ENCODE measurements at places on chromosomes 7 and 10.
A peak's percentile ranks its signal among the peaks of the same experiment; 100 is the strongest.

- DNase-seq, result no peak
These were observed 266.7 kb upstream of the KLF6 start for GRCh38 chr10:4051641-4052151.

DNA sequence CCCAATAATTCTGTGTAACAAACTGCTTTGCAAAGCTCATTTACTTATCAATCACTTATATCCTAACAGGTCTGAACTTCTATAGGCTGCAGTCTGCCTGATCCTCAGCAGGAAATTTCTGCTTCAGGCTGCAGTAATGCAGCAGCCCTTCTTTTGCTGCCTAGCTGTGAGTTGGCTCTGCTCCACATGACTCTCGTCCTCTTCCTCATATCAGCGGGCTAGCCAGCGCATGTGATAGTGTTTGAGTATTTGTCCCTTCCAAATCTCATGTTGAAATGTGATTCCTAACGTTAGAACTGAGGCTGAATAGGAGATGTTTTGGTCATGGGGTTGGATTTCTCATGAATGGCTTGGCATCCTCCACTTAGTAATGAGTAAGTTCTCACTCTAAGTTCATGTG lies 387.8 kb downstream of the SEMA3D start:
- DNase-seq, result no peak

DNA sequence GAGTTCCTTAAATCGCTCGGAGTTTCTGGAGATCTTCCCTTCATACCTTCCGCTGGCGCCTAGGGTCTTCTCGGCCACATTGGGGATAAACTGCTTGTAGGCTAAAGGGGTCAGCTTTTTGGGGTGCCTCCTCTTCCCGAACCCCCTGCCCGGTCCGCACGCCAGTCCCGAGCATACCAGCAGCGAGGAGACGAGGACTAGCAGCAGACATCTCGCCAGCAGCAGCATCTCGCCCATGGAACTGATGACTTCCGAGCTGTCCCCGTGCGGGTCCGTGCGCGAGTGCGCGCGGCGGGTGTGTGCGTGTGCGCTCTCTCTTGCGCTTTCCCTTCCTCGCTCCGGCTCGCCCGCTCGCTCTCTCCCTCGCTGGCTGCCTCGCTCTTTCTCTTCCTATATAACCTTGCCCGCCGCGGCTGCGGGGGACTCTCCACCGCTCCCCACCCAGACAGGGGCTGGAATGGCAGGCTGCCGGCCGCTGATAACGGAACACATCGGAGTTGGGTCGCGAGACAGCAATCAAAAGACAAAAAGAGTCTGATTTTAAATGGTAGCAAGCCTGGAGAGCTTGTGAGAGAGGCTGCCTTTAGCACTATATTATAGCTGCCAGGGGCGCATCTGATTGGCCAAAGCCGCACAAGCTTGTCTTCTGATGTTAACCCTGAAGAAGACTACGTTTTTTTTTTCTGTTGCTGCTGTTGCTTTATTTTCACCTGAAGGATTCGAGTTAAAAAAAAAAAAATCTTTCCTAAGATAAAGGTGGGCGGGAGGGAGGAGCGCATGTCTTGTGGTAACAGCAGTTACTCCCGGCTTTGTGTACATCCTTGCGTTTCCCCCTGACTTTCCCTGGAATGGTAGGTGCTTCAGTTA lies at the start of gene SHH:
SHH (minus strand) TSS at position 569 of the 867 bp plus-strand sequence; CDS start at position 228, 341 bp downstream.
- no peak for DNase-seq

- no peak for DNase-seq
These were observed 13.1 kb downstream of the GNAI1 start for GRCh38 chr7:80147543-80148391.

GRCh38 chr10:122113161-122113944 lies 124.4 kb downstream of the TACC2 start:
- no peak for DNase-seq

DNA sequence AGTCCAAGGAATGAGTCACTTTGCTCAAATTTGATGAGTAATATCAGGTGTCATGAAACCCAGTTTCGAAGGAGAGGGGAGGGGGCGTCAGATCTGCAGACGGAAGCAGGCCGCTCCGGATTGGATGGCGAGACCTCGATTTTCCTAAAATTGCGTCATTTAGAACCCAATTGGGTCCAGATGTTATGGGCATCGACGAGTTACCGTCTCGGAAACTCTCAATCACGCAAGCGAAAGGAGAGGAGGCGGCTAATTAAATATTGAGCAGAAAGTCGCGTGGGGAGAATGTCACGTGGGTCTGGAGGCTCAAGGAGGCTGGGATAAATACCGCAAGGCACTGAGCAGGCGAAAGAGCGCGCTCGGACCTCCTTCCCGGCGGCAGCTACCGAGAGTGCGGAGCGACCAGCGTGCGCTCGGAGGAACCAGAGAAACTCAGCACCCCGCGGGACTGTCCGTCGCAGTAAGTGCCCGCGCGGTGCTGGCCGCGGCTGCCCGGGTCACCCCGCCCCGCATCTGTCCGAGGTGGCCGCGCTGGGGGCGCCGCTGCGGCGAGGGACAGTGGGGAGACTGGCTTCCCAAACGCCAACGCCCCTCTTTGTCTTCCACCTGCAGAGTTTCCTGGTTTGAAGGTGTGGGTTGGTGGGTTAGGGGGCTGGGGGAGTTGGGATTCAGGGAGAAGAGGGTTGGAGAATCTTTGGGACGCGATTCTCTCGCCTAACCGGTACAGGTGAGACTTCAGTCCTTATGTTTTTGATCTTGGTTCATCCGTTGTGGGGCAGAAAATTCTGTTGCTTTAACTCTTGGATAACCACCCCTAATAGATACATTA lies at the start of gene TAC1:
TAC1 (plus strand) TSS at position 351 of the 829 bp plus-strand sequence. CDS start 527 bp downstream, outside the sequence.
- no peak for DNase-seq

- DNase-seq, result no peak
These were observed 21.4 kb upstream of the CPVL start for GRCh38 chr7:29167721-29168120.

- no peak for DNase-seq
These were observed 33.9 kb upstream of the SLC29A3 start for GRCh38 chr10:71285180-71285545.

DNA sequence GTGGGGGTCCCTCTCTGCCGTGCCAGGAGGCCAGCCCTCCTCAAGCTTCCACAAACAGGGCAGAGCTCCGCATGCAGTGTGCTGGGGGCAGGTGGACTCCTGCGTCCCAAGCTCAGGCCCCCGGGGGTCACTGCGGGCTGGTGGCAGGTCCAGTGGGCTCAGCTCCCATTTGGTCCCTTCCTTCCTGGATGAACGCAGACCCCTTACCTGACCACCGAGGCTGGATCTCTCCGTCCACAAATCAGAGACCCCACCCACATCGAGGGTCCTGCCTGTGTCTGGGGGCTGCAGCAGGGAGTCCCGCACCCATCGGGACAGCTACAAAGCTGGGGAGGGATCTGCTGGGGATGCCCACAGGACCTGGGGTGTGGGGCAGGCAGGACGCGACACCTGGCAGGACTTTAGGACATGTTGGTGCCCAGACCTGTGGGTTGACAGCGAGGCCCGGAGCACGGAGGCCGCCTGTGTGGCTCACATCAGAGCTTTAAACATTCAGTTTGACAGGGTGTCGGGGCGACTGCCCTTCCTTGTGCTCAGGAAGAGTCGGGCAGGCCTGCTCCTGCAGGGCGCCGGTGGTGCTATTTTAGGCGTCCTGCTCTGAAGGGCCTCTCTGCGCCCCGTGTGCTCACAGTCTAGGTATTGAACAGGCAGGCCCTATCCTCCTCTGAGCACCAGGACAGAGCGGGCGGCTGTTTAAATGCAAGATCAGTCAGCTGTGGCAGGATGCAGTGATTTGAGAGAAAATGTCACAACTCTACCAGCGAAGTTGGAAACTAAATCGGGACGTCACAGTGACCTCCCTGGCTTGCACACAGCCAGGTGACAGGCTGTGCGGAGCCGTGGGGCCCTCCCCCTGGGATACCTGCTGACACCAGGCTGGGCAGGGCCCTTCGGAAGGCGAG lies 15.9 kb upstream of the CFAP46 start:
- no peak for DNase-seq

GRCh38 chr10:28684986-28685580 lies 7.8 kb downstream of the BAMBI start:
- DNase-seq, result no peak

GRCh38 chr10:6416892-6417512 lies 163.1 kb downstream of the PRKCQ start:
- DNase-seq, result no peak

DNA sequence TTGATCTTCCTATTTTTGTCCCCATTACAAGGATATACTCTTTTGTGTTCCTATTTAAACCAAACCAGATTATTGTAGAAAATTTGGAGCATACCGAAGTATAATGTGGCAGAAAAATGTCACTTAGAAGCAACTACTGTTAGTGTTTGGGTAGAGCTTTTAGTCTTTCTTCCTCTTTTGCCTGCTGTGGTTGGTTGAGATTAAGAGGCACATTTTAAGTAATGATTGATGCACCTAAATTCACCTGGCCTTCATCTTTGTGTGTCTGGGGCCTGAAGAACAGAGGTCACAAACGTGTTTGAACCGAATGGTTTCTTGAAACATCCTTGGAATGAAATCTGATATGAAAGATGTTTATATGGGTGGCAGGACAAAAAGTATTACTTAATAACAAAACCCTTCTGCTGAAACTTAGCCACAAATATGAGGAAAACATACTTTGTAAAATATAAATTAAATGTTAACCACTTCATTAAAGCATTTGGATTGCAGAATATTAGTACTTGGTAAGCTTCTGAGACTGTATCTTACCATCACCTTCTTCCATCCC lies 2.6 kb downstream of the BPGM start:
- no peak for DNase-seq

DNA sequence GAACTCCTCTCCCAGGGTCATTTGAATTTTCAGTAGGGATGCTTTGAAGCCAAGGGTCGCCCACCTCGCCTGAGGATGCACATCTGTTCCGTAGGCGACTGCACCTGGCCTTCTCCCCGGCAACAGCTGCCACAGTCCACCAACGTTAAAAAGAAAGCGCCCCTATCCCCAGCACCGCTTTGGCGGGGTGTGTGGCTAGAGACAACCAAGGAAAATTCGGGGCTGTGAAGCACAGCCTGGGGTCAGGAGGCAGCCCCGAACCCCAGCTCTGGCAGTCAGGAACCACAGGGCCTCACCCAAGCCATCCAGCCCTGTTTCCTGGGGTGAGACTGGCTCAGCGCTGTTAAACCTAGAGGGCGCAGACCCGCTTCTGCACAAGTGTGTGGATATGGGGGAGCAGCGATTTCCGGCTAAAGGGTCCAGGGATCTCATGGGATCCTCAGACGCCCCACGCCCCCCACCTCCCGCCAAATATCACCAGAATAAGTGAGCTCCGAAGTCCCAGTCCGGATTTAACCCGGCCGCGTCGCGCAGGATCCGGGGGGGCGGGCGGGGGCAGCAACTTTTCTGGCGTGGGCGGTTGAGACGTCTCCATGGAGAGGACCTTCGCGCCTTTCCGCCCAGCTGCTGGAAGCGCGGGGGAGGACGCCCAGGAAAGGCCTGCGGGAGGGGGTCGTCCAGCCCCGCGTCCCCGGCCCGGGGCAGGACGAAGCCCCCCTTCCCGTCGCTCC lies 822 bp downstream of the ZC3HAV1L start:
- peak; percentile 26 for DNase-seq

- DNase-seq, result no peak
These were observed 106.6 kb upstream of the SHH start for GRCh38 chr7:155918720-155919390.

DNA sequence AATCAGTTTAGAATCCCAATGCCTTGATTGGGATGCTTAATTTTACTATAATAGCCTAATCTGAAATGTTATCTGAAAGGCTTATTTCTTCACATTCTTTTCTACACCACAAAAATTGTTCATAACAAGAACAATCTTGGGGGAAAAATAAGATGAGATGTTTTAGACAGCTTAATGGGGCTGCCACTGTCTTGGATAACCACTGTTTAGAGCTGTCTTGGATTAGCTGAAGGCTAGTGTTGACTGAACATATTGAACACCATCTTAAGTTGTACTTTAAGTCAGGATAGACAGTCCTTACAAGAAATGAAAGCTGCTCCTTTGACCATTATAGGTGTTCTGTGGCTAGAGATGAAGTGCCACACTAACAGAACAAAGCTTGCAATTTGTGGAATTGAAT lies 501.3 kb downstream of the GFRA1 start:
- DNase-seq, result no peak

DNA sequence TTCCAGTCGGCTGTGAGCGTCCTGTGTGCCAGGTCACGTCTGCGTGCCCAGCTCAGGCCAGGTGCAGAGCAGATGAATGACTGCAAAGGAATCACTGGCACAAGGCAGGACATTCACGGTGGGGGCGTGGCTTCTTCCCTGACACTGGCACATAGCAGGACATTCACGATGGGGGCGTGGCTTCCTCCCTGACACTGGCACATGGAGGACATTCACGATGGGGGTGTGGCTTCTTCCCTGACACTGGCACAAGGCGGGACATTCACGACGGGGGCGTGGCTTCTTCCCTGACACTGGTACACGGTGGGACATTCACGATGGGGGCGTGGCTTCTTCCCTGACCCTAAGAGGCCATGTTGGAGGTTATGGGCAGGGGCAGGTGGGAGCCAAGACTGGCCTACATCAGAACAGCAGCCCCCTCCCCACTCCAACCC lies 64.3 kb downstream of the MYL10 start:
- no peak for DNase-seq

DNA sequence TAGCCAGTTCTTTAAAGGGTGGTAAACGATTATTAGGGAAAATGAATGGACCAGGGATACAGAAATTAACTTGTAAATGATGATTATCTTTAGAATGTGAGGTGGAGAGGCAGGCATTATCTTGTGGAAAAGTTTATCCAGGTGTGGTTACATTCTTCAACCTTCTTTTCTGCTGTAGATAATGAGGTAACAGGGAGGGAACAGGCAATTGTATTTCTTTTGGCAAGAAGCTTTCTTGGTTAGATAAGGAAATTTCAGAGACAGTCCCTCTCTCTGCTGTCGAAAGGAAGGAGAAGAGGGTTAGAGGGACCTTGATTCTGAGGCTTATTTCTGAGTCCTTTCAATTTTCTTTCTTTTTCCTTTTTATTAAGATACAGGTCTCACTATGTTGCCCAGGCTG lies 32.1 kb downstream of the MRPL32 start:
- no peak for DNase-seq

DNA sequence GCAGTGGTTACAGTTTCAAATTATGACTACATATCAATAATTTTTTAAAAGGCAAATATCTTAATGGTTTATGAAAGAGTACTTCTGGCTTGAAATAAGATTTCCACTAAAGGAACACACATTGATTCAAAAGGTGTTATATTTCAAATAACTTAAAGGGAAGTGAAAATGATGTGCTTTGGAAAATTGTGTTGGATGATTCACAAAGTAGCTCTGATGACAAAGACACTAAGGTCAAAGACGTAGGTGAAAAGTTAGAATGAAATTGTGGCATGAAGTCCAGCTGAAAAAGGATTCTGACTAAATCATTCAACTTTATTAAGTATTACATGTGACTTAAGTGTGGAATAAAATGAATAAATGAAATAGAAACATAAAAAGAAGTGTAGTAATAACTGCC lies 20.8 kb upstream of the OR2A5 start:
- no peak for DNase-seq

- no peak for DNase-seq
These were observed 4.1 kb downstream of the FHIP2A start for GRCh38 chr10:114825513-114826253.

GRCh38 chr10:2772816-2773631 lies 294.3 kb upstream of the PFKP start:
- DNase-seq, result peak; percentile 70

- DNase-seq, result no peak
These were observed 252.6 kb downstream of the DOCK4 start for GRCh38 chr7:111953611-111954010.

GRCh38 chr10:83934062-83934461 lies 205.2 kb upstream of the GHITM start:
- DNase-seq, result no peak

- no peak for DNase-seq
These were observed 175.2 kb downstream of the TPST1 start for GRCh38 chr7:66380272-66380888.
